ENCODE measurements at places on chromosomes 6 and 20. TPM values are rescaled to one million over a fixed set of nuclear protein-coding genes. Genes with fewer than 3 reads are reported as not detected.

- no peak for DNase-seq
Observed at GRCh38 chr6:111480988-111481822, 1.8 kb downstream of the REV3L start.

DNA sequence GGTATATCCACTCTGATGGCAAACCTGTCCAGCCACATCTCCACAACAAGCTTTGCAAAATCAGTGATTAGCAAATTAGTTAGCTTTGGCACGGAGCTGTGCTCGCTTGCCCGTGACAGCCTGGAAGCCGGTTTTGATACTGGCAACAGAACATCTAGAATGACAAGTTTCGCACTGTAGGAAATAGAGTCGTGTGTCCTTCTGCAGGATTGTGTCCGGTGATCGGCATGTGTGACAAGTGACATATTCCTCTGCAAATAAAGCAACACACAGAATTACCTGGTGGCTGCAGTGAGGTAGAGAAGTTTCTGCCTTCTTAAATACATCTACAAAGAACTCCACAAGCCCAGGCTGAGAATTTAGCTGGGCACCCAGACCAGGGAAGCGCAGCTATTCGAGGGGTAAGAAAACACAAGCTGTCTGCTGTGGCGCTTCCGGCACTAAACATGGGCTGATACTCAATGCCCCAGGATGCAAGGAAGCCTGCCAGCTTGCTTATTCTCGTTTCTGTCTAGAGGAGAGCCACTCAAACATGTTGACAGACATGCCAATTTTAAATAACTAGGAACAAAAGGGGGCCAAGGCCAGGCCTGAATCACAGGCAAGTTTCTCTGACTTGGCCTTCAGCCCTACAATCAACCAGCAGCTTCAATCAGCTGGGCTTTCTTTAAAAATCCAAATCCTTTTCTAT lies 22.2 kb downstream of the EIF2S2 start:
- no peak for DNase-seq

GRCh38 chr20:48659858-48660257 lies 167.9 kb downstream of the PREX1 start:
- peak; percentile 82 for DNase-seq

DNA sequence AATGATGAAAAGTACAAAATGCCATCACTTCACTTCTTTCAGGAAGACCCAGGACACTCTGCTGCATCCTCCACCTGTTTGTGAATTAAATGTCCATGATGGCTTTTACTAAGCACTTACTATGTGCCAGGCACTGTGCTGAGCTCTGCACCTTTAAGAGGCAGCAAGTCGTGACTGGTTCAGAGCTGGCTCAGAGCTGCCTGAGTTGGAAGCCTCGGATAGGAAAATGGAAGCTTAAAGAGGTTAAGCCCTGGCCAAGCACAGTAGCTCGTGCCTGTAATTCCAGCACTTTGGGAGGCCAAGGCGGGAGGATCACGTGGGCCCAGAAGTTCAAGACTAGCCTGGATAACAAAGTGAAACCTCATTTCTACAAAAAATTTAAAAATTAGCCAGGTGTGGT lies 95.6 kb downstream of the SNX5 start:
- DNase-seq: no peak

Gene PTCHD4
- total RNA-seq: not detected

GRCh38 chr6:158817728-158818580 lies 1.2 kb downstream of the EZR start:
- peak; percentile 87 for DNase-seq

Gene PPP1R16B
- not detected for total RNA-seq

GRCh38 chr6:1837826-1838225 lies 228.1 kb downstream of the FOXC1 start:
- no peak for DNase-seq

- DNase-seq: no peak
Observed at GRCh38 chr6:153069897-153070296, 61.2 kb downstream of the RGS17 start.

Gene MYB
- total RNA-seq: 1.5 TPM

GRCh38 chr6:3431994-3432393 lies 24.9 kb downstream of the SLC22A23 start:
- DNase-seq: no peak

Gene NECAB3
- 17.4 TPM for total RNA-seq

- peak; percentile 2 for DNase-seq
Observed at GRCh38 chr6:132491303-132491702, 21.6 kb downstream of the STX7 start.

- no peak for DNase-seq
Observed at GRCh38 chr20:33640287-33640686, 21.8 kb upstream of the C20orf144 start.

- DNase-seq: no peak
Observed at GRCh38 chr20:25054096-25054820, 3.7 kb downstream of the ACSS1 start.

GRCh38 chr6:126923807-126924206 lies 194.7 kb upstream of the RSPO3 start:
- peak; percentile 62 for DNase-seq

Gene KCNQ2
- not detected for total RNA-seq

GRCh38 chr6:3402310-3403237 lies 54.3 kb downstream of the SLC22A23 start:
- no peak for DNase-seq

Gene RAET1G
- 3.2 TPM for total RNA-seq

GRCh38 chr6:40520678-40521077 lies 66.5 kb downstream of the LRFN2 start:
- DNase-seq: no peak

Gene STMND1
- total RNA-seq: not detected

GRCh38 chr6:635233-635632 lies 21.7 kb downstream of the HUS1B start:
- DNase-seq: no peak

Gene CALHM5
- total RNA-seq: 0.81 TPM

GRCh38 chr20:24991897-24992486 lies 559 bp downstream of the APMAP start:
- peak; percentile 17 for DNase-seq

GRCh38 chr20:13581451-13581850 lies 57.3 kb downstream of the TASP1 start:
- no peak for DNase-seq

- DNase-seq: no peak
Observed at GRCh38 chr6:139030228-139030963, 1.9 kb downstream of the ABRACL start.

DNA sequence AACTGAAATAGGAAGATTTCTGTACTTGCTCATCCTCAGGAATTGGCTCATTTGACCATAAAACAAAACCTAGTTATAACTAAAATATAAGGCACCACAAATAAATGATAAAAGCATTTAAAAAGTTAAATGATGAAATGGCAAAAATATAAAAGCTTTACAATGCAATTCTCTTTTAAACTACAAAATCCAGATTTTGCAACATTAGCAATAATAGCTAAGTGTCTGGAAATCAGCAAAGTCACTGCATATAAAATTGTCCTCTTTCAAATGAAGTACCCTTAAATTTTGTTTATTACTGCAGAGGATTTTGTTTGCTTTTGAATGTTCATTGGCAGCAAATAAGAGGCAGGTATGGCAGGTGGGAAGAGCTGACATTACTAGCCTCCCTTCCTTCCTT lies 270.4 kb upstream of the RSPO3 start:
- DNase-seq: no peak

Gene ZNF311
- 1.4 TPM for total RNA-seq

Gene BPI
- not detected for total RNA-seq

Gene IL20RA
- 0.03 TPM for total RNA-seq

Gene LIN28B
- not detected for total RNA-seq

- peak; percentile 15 for DNase-seq
Observed at GRCh38 chr20:43799150-43799711, 72.4 kb upstream of the GTSF1L start.

Gene ID4
- 3.1 TPM for total RNA-seq

DNA sequence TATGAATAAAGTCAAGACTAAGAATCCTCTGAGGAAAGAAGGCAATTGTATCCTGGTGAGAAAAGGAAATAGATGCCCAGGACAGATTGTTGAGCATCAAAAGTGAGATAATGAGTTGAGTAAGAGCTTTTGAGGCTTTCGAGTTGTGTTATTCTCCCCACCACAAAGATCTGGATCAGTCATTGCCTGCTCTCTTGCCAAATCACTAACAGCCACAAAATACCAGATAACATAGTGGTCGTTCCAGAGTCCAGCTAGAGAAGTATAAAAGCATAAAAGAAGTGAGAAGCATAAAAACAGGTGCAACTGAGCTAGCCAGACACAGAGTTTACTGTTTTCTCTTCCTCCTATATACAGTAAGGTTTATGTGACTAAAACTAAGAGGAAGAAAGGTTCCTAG lies 4.9 kb downstream of the SPINT4 start:
- no peak for DNase-seq

DNA sequence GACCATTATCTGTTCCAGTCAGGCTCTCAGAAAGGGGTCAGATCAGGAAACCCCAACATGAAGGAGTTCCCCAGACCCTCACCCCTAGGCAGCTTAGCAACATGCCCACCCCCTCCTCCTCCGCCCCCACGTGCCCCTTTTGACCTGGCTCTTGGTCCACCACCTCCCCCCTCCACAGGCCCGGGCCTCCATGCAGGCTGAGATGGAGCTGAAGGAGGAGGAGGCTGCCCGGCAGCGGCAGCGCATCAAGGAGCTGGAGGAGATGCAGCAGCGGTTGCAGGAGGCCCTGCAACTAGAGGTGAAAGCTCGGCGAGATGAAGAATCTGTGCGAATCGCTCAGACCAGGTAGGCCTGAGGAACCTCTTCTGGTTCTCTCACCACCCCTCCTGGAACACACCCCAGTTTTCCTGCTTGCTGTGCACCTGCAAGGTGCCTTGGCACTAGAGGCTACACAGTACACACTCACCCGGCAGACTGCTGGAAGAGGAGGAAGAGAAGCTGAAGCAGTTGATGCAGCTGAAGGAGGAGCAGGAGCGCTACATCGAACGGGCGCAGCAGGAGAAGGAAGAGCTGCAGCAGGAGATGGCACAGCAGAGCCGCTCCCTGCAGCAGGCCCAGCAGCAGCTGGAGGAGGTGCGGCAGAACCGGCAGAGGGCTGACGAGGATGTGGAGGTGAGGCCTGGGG lies 21.9 kb downstream of the DEF6 start:
- no peak for DNase-seq

Gene PDE7B
- 1.8 TPM for total RNA-seq

GRCh38 chr6:143078468-143079324 lies 18.0 kb downstream of the AIG1 start:
- no peak for DNase-seq

Gene ZBP1
- not detected for total RNA-seq

All from MG63 (cell line).